Fibroblast of skin of back (primary cell): ENCODE measurements at places on chromosomes 4 and X.
A peak's percentile ranks its signal among the peaks of the same experiment; 100 is the strongest.

GRCh38 chrX:18075603-18076002 lies 145.1 kb downstream of the BEND2 start:
- DNase-seq: no peak

GRCh38 chr4:38681281-38681991 lies 17.4 kb downstream of the KLF3 start:
- peak; percentile 19 for DNase-seq

DNA sequence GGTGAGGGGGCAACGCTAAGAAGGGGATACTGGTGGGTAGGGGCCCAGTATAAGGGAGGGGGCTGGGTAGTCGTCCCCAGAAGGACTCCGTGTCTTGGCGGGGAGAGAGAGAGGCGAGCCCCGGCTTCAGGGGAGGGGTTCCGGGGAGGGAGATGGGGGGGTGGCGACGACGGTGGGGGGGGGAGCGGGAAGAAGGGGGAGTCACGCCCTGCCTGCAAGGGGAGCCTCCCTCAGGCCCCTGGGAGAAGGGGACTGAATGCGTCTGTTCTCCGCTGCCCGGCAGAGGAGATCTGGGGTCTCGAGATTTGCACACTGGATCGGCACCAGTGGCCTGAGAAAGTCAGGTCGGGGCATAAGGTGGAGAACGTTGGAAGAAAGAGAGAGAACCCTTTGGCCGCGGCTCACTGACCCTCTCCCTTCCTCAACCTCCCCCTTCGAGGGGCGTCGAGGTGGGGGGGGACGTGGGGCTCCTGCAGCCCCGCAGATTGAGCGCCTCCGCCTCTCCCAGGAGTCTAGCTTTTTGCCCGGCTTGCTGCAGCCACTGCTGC lies 609 bp upstream of the BCORL1 start:
- no peak for DNase-seq

GRCh38 chr4:10643600-10644425 lies 40.8 kb downstream of the CLNK start:
- peak; percentile 27 for DNase-seq

- DNase-seq: no peak
Observed at GRCh38 chr4:74990276-74990875, 57.5 kb downstream of the PARM1 start.

GRCh38 chr4:48388525-48389154 lies 47.3 kb downstream of the SLAIN2 start:
- DNase-seq: peak; percentile 64

DNA sequence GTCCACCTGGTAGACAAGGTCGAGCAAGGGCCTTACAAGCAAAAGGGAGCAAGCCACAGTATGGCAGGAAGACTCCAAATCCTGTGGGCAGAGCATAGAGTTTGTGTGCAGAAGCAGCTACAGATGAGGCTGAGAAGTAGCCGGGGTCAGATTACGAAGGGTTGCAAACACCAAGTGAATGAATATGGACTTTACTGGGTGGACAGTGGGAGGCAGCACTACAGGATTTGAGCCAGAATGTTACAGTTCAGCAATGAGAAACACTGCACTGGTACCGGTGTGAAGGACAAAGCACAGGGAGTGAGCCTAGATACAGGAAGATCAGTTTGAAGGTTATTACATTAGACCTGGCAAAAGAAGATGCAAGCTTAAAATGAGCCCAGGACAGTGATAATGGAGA lies 46.1 kb upstream of the HOPX start:
- DNase-seq: no peak

DNA sequence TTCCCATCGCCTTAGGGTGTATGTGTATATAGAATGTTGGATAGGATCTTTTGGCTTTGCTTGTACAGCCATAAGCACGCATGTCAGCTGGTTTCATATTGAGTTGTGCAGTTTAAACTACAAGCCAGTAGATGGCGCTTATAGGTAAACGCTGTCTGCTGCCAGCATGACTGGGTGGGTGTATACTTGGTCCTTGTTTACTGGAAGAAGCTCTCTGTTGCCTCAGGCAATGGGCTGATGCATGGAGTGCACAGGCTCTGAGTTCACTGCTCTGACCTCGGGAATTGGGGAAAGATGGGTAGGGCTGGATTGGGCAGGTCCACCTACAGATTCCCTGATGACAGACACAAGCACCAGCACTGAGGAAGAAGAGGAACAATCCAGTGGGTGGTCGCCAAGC lies 831.5 kb downstream of the STIM2 start:
- DNase-seq: peak; percentile 36

GRCh38 chrX:78997870-78998558 lies 52.8 kb downstream of the P2RY10 start:
- no peak for DNase-seq

DNA sequence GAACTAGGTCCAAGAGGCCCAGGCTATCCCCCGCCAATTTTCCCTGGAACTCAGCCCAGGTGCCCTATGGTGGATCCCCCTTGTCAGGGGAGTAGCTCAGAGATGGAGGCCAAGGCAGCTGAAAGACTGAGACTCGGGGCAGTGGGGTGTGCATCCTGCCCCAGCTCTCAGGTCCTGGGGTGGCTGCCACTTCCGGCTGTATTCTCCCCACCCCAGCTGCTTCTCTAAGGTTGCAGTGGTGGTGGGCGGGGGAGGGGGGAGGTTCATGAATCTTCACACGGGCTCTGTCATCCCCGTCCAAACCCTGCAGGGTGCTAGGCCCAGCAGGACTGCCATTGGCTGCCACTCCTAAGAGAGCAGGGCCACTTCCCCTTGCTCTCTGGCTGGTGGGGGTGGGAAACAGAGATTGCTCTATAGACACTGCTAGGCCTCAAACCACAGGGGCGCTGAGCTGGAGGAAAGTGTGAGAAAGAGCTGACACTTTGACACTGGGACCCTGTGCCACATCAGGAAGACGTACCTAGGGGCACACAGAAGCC lies 1.5 kb downstream of the SASH3 start:
- no peak for DNase-seq

DNA sequence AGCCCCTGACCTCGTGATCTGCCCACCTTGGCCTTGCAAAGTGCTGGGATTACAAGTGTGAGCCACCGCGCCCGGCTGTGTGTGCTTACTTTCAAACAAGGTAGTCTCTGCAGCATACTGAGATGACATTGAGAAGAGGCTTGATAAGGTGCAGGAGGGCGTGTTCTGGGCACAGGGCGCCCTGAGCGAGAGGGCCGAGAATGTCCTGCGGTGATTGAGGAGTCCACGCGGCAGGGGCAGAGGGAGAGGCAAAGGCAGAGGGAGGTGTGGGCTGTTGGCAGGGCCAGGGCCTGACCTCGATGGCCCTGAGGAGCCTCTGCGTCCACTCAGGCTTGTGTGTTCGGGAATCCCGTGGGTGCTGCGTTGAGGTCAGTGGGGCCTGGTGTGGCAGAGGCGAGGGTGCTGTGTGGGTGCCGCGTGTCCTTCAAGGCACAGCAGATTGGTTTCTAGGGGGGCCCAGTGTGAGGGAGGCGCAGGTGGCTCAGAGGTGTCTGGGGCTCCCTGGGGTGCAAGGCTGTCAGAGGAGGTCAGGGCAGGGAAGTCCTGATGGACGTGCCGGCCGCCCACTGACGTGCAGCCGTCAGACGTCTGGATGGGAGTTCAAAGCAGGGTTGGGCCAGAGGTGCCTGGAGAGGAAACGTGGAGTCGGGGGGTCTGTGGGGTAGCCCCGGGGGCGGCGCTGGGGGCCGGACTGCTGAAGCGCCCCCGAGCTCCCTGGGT lies 12.1 kb downstream of the PCGF3 start:
- no peak for DNase-seq
